ENCODE measurements at places on chromosomes 16 and 17. TPM values are rescaled to one million over a fixed set of nuclear protein-coding genes. Genes with fewer than 3 reads are reported as not detected.

Gene WFDC1
- not detected for total RNA-seq

Gene ALOX15B
- total RNA-seq, result 0.19 TPM

Gene NTN1
- 0.09 TPM for total RNA-seq

Gene RND2
- total RNA-seq, result 0.18 TPM

Gene MYH1
- not detected for total RNA-seq

Gene KSR1
- total RNA-seq, result 27.5 TPM

Gene ITGA2B
- total RNA-seq, result 0.18 TPM

Gene MSI2
- total RNA-seq, result 29.9 TPM

Gene TBC1D3K
- not detected for total RNA-seq

Gene SPN
- not detected for total RNA-seq

Gene MYH4
- total RNA-seq, result not detected

Gene MYH3
- 0.45 TPM for total RNA-seq

Gene WFIKKN2
- total RNA-seq, result not detected

Gene CRYBA1
- total RNA-seq, result not detected

Gene HSD11B2
- total RNA-seq, result not detected

Gene SLFN14
- not detected for total RNA-seq

Gene PLXDC1
- total RNA-seq, result not detected

Gene MEAK7
- total RNA-seq, result 15.6 TPM

Gene SOX15
- 0.28 TPM for total RNA-seq

Gene TNFRSF17
- not detected for total RNA-seq

Gene HLF
- 0.18 TPM for total RNA-seq

Gene PYY
- total RNA-seq, result not detected

Gene CD300A
- not detected for total RNA-seq

Gene SECTM1
- total RNA-seq, result 0.36 TPM

Gene PRSS27
- total RNA-seq, result 0.28 TPM

Gene KRTAP17-1
- total RNA-seq, result not detected

Gene ABCA10
- total RNA-seq, result 0.75 TPM

Gene MYH8
- total RNA-seq, result not detected

Gene SPNS2
- 4.6 TPM for total RNA-seq

Gene CFAP20
- total RNA-seq, result 51.3 TPM

Gene SLC5A11
- total RNA-seq, result 0.27 TPM

Gene HS3ST3A1
- total RNA-seq, result 0.18 TPM

Gene HAP1
- 0.28 TPM for total RNA-seq

Gene RNF157
- total RNA-seq, result 0.09 TPM

Gene CA5A
- not detected for total RNA-seq

Gene GNAO1
- total RNA-seq, result not detected

Gene PIK3R5
- total RNA-seq, result not detected

Gene CD300H
- not detected for total RNA-seq
